ENCODE measurements at places on chromosomes 2 and 18.

- no peak for DNase-seq
Measured at GRCh38 chr18:49061991-49062831, 111.4 kb upstream of the SMAD7 start.

GRCh38 chr18:30748541-30748940 lies 294.0 kb downstream of the DSC3 start:
- no peak for DNase-seq

GRCh38 chr2:225400060-225400511 lies 576 bp downstream of the NYAP2 start:
- DNase-seq, result no peak

DNA sequence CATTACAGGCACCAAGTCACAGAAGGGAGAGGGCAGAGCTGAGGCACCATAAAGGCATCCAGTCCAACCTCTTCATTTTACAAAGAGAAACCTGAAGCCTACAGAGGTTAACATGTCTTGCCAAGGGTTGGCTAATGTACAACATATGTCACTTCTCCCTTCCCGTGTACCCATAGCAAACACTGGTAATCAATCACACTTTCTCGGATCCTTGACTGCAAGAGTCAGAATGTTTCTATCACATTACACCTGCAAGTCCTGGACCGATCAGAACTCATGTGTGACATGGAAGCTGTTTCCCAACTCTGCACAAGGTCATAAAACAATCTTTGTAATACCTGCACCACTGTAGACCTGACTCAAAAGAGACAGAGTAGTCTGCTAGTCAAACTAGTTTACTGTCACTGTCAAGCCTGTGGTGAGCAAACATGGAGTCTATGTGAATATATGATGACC lies 6.0 kb downstream of the ANKRD44 start:
- no peak for DNase-seq

- no peak for DNase-seq
Measured at GRCh38 chr2:126436411-126436810, 219.5 kb upstream of the GYPC start.

DNA sequence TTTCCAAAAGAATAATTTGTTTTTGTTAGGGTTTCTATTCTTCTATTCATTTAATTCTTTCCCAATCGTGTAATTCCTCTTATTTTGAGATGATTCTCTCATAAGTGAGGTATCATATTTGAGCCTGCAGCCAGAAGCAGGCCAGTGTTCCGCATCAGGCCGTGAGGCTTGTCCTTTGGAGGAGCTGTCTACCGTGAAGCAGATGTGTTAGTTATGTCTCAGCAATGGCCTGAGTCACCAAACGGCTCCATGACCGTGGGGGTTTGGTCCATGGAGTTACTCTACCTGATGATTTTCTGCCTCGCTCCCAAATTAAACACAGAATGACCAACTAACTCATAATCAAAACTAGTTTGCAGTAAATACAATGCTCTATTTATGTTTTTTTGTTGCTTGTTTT lies 64.2 kb upstream of the TMEM87B start:
- no peak for DNase-seq

Data from activated CD4-positive, CD25-positive, alpha-beta regulatory T cell treated with anti-CD3 and anti-CD28 coated beads, Interleukin-2, amount 50 U/mL, for 16 hours (primary cell).